Amniotic stem cell (primary cell): ENCODE measurements at places on chromosomes 2 and 18.

GRCh38 chr2:121103960-121104359 is 181.0 kb downstream of the TFCP2L1 start:
- DNase-seq: no peak

DNA sequence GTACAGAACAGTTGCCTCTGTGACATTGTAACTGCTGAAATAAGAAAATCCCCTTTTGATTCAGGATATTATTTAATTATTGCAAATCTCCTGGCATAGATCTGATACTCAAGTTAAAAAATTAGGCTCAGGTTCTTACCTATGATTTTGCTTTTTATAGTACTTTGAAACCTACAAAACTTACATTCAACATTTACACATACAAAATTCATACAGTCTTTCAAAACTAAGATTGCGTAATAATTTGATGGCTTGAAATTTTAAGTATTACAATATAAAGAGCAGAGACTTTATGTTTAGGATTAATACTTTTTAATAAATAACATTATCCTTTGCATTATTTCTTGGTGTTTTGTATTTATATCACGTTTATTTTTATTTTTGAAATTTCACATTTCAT is 291.1 kb downstream of the CCDC102B start:
- DNase-seq: no peak

- DNase-seq: no peak
Observed at GRCh38 chr2:11796190-11797171, 50.0 kb downstream of the LPIN1 start.

GRCh38 chr2:181170256-181170655 is 189.9 kb downstream of the UBE2E3 start:
- DNase-seq: no peak

DNA sequence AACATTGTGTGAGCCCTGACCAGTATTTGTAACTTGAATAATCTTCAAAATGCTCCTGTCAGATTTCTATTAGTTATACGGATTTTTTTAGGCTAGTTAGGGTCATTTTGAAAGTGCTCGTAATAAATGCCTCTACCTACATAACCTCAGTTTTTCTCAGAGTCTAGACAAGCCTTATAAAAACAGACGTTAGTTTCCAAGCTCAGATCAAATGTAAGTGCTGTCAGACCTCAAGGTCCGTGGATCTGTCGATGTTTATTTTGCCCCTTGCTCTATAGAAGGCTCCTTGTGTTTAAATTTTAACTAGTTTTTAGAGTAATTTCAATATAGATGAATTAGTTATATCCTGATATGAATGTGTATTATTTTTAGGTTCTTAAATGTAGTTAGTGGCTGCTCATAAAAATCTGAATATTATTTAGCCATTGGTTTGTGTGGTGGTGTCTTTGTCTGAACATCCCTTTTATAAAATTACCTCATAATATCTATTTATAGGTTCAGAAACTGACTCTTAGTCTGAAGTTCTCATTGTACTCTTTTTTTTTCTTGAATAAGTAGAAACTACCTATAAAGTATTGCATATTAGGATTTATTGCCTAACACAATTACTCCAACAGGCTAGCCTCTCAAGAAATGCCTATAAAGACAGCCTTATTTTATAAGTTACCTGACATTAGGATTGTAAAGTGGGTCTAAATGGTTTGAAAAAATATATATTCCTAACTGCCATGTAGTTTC is 71.1 kb downstream of the MTA3 start:
- DNase-seq: no peak

DNA sequence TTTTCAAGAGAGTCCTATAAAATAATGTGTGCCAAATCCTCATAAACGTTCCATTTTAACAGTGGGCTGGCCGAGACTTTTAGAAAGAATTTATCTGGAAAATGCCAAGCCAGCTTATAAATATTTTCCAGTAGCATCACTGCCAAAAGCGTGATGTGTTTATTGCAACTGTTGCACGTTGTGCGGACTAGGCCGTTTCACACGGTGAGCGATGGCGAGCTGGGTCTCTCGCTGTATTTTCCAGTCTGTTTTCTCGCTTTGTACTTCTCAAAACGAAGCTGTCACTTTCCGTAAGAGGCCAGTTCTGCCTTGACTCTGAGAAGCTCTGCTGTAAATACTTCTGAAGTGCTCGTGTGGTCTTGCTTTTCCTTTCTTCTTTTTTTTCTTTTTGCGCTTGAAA is 65.0 kb upstream of the ZNF236 start:
- no peak for DNase-seq

DNA sequence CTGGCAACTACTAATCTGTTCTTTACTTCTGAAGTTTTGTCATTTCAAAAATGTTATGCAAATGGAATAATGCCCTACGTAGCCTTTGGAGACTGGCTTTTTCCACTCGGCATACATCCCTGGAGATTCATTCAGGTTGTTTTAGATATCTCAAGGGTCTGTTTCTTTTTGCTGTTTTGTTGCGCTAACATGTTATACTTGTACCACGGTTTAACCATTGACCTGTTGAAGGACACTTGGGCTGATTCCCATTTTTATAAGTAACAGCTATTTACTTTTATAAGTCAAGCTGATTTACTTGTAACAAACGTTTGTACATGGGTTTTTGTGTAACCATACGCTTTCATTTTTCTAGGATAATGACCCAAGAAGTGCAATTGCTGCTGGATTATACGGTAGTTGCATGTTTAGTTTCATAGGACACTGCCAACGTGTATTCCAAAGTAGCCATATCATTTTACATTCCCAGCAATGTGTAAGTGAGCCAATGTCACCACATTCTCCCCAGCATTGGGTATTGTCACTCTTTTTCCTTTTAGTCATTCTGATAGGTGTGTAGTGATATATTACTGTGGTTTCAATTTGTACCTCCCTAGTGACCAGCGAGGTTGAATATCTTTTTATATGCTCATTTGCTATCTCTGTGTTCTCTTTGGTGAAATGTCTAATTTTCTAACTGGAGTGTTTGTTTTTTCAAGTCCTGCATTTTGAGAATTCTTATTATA is 36.5 kb upstream of the STAT4 start:
- DNase-seq: no peak

DNA sequence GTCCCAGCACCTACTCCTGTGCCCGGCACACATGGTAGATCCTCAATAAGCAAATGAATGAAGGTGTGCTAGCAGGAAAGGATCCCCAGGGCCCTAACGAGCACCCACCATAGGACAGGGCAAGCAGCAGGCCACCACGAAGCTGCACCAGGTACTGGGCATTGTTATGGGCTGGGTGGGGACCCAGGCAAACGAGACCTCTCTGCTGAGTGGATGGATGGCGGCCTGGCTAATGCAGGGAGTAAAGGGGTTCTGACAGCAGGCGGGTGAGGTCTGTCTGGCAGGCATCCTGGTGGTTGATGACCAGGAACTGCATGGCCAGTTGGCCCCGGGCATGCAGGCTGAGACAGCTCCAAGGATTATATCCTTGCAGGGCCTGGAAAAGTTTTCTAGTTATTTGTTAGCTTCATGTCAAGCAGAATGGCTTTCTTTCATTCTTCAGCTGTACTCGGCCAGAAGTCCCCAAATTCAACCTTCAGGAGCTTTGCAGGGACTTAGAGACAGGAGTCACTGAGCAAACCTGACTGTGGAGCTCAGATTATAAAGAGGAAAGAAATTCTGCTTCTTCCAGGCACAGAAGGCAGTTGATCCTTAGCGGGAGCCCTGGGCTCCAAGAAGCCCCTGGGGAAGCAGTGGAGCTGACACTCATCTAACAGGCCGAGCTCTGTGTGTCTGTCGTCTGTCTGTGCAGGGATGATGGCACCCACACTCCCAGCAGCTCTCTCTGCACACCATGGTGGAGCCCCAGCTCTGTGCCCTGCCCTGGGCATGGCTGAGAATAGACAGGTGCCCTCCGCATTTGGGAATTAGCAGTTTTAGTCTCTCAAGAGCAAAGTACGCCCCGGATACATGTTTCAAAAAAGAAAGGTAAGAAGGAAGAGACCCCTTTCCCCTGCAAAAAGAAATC is 51.2 kb downstream of the SDC1 start:
- DNase-seq: no peak

GRCh38 chr18:8188184-8188583 is 421.1 kb upstream of the RAB12 start:
- DNase-seq: no peak

- no peak for DNase-seq
Observed at GRCh38 chr2:201128933-201129505, 13.1 kb downstream of the CFLAR start.

- no peak for DNase-seq
Observed at GRCh38 chr2:1865716-1866234, 121.5 kb upstream of the PXDN start.

DNA sequence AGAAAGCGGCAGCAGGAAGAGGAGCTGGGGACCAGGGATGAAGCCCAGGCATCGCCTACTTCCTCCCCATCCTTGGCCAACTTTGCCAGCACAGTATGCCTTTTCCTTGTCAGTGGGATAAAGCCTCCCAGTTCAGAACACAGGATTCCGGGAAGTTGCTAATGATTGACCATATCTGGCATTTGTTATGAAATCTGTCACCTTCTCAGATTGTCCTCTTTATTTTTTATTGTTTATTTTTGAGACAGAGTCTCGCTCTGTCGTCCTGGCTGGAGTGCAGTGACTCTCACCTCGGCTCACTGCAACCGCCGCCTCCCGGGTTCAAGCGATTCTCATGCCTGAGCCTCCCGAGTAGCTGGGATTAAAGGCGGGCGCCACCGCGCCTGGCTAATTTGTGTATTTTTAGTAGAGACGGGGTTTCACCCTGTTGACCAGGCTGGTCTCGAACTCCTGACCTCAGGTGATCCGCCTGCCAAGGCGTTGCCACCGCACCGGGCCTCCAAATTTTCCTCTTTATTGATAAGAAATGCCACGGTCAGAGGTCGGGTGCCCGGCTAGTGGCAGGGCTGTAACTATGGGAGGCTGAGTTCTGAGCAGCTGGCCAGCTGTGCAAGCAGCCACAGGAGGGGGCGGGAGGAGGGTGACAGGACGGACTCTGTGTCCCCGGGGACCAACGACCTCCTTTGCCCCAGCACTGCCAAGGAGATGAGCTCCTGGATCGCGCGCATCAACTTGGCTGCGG is 24.4 kb downstream of the PSD4 start:
- DNase-seq: no peak

DNA sequence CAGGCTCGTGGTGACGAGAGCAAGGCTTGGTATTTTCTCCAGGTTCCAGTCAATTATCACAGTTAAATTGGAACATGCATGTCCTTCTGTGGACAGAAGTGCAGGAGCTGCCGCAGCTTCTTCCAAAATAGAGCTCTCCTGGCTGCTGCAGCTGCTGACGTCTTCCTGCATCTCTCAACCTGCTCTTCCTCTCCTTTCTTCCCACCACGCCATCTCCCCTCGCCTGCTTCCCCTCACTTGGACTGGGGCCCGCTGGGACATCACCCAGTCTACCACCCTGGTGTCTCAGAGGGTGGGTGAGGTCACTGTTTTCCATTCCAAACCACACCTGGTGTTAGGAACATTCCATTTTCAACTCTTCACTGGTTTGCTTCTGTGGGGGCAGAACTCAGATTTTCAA is 41.4 kb downstream of the SPP2 start:
- no peak for DNase-seq

DNA sequence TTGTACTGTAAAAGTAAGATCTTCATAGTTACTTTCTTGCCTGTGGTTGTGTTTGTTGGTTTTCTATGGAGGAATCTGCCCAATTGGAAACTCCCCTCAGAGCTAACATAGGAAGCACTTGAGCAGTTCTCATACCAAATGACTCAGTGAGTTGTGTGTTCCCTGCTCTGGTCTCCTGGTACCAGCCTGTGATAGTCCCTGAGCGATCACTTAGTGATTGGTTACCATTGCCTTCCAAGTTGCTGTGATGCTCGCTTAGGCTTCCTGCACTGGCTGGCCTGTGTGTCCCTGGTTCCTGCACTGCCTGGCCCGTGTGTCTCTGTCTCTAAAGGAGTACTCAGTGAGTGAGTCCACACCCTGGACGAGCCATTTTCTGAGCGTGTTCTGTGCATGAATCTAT is 133.0 kb downstream of the MAP4K4 start:
- peak; percentile 24 for DNase-seq

- no peak for DNase-seq
Observed at GRCh38 chr2:211205836-211206235, 649.4 kb downstream of the CPS1 start.

DNA sequence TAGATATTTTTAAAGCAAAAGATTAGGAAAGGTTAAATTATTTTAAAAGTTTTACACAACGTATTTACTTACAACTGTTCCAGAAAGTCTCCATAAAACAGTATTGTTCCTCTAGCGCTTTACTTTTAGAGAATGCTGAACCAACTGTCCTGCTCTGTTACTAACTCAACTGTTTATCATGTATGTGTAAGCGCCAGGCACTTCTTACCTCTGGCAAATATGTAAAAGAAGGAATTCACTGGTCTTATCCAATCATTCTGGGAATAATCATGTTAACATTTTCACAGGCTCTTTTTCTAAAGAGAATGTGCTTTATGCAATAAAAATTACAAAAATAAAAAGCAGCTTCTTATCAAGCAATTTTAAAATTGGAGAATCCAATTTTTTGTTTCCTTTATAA is 68.0 kb downstream of the COBLL1 start:
- no peak for DNase-seq

- DNase-seq: no peak
Observed at GRCh38 chr18:74248189-74248588, 43.6 kb downstream of the CYB5A start.

GRCh38 chr2:121085801-121086200 is 199.2 kb downstream of the TFCP2L1 start:
- no peak for DNase-seq

DNA sequence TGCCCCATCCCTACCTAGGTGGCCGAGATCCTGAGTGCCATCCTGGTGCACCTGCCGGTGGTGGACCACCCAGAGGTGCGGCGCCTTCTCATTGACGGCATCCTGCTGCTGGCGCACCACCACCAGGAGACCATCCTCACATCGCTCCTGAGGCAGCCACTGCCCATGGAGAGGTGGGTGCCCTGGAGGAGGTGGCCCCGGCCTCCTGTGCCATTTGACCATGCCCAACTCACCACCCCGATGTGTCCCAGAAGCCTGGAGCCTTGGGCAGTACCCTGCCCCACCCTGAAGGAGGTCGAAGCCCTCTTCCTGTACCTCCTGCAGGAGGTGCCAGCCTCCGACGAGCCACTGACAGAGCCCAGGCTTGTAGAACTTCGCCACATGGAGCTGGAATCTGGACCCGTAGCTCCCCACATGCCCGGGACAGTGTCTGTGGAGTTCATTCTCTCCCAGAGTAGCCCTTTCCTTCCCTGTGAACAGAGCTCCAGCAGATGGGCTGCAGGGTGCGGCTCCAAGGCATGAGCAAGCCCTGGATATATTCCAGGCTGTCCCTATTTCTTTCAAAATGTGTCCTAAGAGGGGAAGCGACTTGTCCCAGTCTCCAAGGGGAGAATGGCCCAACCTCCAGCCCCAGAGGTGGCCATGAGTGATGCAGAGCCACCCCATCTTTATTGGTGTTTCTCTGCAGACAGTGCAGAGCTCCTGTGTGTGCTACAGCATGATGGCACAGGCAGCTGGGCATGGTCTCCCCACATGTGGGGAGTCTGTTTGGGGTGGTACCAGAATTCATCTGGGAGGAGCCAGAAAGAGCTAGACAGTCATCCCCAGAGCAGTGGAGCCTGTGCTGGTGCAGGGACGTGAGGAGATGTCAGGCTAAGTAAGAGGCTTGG is 34.2 kb downstream of the HJURP start:
- DNase-seq: no peak

- no peak for DNase-seq
Observed at GRCh38 chr18:36835927-36836326, 7.0 kb downstream of the KIAA1328 start.
